Glomerular endothelial cell (primary cell): ENCODE measurements at places on chromosomes 1 and 21.

DNA sequence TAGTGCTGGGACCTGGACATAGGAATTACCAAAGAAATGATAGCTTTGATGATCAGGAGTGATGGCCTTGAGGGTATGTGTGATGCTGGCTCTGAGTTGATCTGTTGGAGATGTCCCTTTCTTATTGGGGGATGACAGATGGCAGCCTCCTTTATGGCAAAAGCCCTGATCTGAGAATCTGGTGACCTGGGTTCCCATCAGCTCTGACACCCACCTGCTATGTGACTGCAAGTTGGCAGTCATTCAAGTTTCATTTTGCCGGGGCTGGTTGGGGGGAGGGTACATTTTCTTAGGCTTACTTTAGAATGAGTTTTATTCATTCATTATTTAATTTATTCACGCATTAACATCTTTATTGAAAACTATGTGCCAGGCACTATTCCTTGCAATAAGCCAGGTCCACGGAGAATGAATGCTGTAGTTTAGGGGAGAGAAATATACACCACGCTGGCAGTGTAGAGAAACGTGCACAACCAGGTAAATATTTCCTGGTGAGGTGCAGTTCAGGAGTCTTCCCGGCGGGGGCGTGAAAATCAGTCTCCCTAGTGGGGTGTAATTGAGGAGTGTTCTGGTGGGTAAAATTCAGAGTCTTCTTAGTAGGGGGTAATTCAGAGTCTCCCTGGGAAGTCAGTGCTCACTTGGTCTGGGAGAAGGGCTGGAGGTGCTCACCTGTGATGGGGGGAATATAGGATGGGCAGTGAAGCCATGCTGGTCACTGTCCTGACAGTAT, 401.3 kb downstream of the CAMTA1 start:
- no peak for DNase-seq

GRCh38 chr1:16430606-16431005, 6.6 kb downstream of the SPATA21 start:
- DNase-seq = no peak

- no peak for DNase-seq
Observed at GRCh38 chr21:18542081-18542480, 138.5 kb upstream of the TMPRSS15 start.

- DNase-seq = no peak
Observed at GRCh38 chr1:206873603-206874188, 8.3 kb downstream of the IL20 start.

DNA sequence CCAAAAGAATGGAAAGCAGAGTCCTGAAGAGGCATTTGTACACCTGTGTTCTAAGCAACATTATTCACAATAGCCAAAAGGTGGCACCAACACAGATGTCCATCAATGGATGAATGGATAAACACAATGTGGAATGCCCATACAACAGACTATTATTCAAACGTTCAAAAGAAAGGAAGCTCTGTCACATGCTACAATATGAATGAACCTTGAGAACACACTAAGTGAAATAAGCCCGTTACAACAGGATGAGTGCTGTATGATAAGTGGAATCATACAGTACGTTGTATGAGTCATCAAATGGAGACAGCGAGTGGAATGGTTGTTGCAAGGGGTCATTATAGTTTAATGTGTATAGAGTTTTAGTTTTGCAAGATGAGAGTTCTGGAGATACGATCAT, 80.1 kb downstream of the SH3BGR start:
- no peak for DNase-seq

DNA sequence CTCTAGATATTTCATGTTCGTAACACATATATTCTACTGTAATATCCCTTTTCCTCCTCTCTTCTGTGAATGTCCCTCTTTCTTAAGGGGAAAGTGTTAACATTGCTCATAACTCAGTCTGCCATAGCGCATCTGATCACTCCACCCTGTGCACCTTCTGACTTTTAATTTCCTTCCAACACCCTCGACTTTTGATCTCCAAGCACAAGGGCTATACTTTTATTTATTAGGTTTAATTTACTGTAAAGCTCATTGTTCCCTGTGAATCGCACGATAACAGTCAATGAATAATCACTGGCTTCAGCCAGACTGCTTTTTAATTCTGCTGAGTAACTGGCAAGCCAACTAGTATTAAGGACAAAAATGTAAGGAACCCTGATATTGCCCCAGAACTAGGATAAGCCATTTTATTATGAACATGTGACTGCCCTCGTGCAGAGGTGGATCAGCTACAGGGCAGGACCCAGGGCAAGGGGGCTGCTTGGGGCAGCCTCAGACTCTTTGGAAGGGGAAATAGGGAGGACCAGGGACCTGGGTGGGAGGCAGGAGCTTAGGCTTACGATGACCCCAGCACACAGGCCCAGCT, 2.6 kb upstream of the ETS2 start:
- DNase-seq = no peak

- no peak for DNase-seq
Observed at GRCh38 chr1:205772607-205773032, 2.7 kb downstream of the RAB29 start.

DNA sequence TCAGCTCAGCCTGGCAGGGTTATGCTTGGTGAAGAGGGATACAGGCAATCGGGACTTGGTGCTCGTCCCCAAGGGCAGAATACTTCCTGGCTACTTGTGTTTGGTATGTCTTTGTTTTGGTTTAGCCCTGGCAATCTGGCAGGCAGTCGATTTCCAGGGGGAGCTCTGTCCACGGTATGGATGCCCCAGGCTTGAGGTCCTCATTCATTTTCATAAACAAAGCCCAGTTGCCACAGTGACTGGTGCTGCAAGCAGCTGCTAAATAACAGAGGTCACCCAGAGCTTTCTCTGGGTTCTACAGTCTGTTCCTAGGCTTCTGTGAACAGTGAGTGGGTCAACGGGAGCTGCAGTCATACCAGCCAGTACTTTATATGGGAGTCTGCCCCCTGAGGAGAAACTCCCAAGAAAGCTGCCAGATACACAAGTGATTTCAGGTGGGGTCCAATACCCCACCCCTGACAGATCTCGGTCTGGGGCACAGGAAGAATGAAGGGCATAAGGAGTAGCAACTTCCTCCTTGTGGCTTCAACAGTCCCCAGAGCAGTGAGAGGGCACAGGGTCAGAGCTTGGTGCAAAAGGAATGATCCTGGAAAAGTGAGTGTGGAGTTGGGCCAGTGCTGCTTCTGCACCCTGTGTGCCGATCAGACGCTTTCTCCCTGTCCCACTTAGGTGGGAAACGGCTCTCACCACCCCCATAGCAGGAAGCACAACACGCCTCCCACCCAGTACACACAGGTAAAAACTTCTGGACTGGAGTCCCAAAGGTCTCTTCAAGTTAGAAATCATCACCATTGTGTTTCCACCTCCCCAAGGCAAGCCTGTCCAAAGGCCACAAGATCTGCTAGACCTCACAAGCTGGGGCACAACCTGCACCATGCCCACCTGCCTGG, 55.5 kb downstream of the TGFBR3 start:
- DNase-seq = no peak

- no peak for DNase-seq
Observed at GRCh38 chr1:62467092-62467491, 30.2 kb downstream of the USP1 start.

- no peak for DNase-seq
Observed at GRCh38 chr1:82901561-82901960, 1097.4 kb downstream of the TTLL7 start.

- DNase-seq = no peak
Observed at GRCh38 chr1:93666613-93667384, 14.8 kb downstream of the BCAR3 start.

DNA sequence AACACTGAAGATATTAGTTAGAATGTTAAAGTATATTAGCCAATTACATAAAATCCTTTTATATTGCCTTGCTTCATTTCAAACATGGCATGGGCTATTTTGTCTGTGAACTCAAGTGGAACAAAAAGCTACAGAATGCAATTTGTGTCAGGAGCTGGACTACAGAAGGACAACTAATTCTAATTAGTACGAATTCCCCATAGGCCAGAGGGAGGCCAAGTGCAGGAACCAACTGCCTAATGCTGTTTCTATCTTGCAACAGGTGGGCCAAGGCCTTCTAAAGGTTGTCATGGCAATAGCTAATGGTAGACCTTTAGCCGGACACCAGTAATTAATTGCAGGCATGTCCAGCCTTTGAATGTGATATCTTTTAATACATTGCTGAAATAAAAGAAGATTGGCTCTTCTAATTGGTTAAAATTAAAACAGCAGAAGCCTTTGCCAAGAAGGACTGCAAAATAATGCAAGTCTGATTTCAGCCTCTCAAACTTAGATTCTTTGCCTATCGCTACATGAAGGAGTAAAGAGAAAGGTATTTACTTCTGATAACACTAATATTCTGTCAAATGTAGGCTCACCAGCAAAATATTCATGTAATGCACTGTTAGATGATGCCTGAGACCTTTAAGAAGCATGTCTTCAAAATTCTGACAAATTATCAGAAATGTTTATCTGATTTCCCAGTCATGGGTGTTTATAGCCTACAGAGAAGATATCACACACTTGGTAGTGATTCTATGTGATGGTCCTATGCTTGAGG, 232.1 kb downstream of the LMO4 start:
- DNase-seq = no peak

- peak; percentile 100 for DNase-seq
Observed at GRCh38 chr1:244322791-244323521, 128.8 kb downstream of the ADSS2 start.

DNA sequence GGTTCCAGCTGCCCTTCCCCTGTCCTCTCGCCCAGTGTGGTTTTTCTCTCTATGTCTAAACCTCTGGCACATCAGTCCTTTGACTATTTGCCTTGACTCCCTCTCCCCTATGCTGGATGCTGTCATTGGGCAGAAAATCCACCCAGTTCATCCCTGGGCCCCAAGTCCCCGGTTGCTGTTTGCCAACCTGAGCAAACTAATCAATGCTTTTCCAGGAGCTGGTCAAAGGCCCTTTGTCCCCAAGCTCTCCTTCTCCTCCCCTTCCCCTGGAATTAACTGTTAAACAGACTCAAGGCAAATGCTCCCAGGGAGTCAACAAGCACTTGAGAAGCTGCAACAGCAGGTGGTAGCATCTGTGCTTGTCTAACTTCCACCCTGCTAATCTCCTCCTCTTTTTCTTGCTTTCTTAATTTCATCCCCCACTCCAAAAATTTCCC, 102.7 kb downstream of the LMX1A start:
- DNase-seq = no peak

DNA sequence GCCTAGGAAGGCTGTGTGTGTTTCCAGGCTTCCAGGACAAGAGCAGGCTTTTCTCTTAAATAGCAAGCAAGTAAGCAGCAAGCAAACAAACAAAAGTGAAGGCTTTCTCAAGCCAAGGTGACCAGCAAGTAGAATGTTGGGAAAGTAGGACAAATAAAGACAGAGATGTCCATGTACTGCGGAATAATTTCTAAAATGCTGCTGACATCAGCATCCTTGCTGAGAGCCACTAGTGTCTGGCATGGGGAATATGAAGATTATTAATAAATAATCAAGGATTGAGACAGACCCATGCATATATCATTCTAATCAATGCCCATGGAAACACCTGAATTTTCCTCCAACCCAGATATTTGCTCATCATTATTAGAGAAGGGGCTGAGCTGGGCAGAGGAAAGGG, 6.4 kb upstream of the DYRK3 start:
- no peak for DNase-seq

- DNase-seq = no peak
Observed at GRCh38 chr1:93907718-93908117, 1.5 kb downstream of the GCLM start.

DNA sequence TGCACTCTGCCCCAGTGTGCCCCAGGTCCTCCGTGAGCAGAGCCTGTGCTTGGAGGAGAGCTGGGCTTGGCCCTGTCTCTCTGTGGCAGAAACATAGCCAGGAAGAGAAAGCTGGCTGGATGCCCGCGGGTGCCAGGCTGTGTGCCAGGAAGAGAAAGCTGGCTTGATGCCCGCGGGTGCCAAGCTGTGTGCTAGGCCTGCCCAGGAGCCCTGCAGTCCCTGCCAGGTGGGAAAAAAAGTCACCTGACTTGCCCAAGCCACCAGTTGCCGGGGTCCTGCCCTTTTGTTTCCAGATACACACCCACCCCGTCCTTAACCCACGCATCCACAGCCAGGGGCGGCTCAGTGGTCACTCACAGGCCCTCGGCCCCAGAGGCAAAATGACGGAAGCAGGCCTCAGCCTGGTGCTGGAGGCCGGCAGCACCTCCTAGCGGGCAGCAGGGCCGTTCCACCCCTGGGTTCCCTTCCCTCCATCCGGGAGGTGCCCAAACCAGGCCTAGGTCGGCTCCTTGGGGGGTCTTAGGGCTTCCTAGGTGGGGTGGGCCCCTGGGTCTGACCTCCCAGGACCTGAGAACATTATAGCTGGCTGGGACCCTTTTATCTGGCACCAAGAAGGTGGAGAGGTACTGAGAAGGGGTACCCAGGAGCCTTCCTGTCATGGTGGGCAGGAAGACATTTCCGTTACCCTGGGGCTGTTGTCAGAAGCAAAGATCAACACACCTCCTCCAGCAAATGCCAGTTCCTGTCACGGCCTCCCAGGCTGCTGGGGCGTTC, 9.1 kb downstream of the ITGB2 start:
- no peak for DNase-seq

DNA sequence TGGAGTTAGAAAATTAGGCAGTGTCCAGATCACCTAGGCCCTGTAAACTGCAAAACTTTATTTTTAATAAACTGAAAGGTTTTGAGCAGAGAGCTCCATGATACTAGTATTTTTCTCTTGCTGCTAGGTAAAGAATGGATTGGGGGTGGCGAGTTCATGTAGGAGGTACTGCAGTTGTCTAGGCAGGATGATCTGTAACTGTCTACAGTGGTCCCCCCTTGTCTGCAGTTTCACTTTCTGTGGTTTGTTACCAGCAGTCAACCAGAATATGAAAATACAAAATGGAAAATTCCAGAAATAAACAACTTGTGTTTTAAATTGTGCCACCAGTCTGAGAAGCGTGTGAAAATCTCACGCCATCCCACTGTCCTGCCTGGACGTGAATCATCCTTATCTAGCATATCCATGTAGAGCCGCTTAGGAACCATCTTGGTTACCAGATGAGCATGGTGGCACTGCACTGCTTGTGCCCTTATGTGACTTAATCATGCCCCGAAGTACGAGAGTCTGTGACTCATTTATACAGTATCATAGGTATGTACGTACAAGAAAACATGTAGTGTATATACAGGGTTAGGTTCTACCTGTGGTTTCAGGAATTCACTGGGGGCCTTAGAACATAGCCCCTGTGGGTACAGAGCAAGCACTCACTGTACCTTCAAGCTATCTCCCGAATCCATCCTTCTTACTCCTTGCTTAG, 94.2 kb downstream of the AHCTF1 start:
- DNase-seq = no peak

DNA sequence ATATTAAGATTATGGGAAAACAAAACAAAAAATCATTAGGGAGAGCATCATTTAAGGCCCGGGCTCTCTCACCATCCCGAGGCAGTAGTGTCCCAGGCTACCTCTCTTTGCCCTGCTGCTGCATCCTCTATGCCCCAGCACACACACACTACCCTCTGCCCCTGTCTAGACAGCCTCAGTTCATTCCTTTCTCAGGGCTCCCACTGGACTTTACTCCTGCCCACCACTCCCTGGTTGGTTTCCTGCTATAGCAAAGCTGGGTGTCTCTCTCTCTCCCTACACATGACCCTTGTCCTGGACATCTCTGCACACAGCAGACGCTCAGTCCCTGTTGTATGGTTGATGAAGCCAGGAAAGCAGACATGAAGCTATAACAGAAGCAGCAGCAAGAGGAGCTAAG, 30.7 kb downstream of the GNG12 start:
- DNase-seq = no peak
